Stimulated activated CD4-positive, alpha-beta T cell treated with anti-CD3 and anti-CD28 coated beads, Interleukin-12 subunit alpha, Interleukin-12 subunit beta, amount 100 ng/mL, for 24 hours (primary cell): ENCODE measurements at places on chromosomes 6 and 20.

DNA sequence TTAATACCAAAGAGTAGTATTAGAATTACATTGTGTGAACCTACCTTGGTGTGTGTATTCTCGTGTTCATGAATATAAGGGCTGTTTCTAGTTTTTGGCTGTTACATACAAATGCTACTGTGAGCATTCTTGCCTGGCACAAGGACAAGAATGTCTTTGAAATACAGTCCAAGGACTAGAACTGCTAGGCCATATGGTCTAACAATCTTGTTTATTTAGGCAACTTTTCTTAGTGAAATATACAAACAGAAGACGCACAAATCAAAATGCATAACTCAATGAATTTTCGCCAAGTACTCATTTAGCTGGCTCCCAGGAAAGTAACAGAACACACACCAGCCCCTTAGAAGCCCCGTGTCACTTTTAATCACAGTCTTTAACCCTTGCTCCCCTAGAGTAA is 28.5 kb downstream of the KDM1B start:
- no peak for DNase-seq

GRCh38 chr6:142822383-142822782 is 122.6 kb downstream of the HIVEP2 start:
- no peak for DNase-seq

DNA sequence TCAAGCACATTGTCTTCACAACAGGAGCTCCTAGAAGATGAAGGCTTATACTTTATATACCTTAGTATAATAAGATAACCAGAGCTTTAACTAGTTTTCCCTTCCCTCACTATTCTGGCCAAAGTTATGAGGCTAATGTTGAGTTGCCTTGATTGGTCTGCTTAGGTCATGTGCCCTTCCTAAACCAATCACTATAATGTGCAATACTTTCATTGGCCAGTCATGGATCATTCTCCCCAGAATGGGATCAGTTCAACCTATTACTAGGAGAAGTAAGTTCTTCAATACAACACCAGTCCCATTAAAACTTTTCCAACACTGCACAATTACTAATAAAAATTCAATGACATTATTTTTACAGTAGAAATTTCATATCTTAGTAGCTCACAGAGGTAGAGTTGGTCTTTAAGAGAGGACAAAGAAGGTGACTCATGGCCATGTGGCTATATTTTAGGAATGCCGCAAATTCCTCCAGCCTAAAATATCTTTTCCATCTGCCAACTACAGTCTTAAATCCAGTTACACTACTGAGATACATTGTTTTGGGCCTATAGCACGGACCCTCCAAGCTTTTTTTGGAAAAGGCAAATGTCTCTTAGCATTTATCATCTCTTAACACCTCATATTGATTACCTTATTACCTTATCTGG is 12.5 kb upstream of the POU3F2 start:
- no peak for DNase-seq

DNA sequence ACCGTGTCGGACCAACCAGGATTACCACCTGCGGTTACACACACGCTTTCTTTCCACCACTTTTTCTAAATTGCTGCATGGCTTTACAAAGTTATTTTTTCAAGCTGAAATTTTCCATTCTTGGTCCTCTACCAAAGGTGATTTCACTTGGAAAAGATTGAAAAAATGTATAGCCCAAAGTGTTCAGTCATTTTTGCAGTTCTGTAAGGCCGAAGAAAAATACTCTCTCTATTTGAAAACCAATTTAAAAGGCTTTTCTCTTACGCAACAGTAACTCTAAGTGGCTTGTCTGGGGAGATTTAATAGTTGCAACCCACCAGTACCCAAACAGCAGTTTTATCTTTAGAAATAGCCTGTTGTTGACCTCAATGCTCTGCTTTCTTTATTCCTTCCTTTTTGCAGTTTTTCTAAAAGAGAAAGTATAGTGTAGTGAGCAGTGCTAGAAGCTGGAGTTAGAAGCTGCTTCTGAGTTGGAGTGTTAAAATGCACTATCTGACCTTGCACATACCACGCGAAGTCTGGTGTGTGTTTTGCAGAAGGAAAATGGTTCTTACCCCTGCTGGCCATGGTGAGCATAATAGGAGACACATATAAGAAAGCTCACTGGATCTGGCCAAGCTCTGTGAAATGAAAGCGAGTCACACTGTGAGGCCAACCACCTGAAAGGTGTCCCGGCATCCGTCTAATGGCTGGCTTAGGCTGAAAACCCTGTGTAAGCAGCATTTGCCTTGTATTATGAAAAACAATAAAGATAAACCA is 271.6 kb upstream of the PRND start:
- DNase-seq: no peak
